ENCODE measurements at places on chromosomes 11 and 22.

- DNase-seq: no peak
Measured at GRCh38 chr11:83693306-83693992, 407.3 kb upstream of the CCDC90B start.

GRCh38 chr11:86292912-86293616 is 9.0 kb upstream of the HIKESHI start:
- no peak for DNase-seq

- DNase-seq: no peak
Measured at GRCh38 chr11:125157953-125158680, 6.4 kb upstream of the PKNOX2 start.

GRCh38 chr11:57237204-57237681 is at the start of gene APLNR:
TSS of gene APLNR (minus strand) at chr11:57237250. CDS start at chr11:57237004, 246 bp downstream.
- no peak for DNase-seq

DNA sequence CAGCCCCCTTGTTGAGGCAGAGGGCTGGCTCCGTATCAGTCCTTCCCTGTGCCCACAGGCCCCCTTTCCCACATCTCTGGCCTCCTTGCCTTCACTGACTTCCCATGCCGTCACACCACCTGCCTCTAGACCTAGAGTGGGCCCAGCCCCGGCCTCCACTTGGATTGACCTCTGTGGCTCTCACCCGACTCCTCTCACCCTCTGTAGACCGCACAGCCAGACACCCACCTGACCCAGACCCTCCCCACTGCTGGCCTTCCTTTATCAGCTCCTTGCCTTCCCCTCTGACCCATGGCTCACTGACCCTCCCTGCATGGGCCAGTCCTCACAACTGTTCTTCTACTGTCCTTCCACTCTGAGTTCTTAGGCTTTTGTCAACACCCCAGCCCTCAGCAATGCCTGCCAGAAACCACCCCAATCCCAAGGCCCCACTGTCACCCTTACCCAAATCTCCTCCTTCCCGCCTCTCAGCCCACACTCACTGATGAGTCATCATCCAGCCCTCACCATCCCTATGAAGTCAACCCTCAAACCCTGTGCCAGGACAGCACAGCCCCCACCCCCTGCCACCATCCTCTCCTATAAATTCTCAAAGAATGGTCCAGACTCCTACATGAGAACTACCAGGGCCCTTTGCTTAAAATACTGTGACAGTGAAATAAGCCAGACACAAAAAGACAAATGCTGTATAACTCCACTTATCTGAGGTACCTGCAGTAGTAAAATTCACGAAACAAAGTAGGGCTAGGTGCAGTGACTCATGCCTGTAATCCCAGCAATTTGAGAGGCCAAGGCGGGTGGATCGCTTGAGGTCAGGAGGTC is 53.4 kb downstream of the SCGB1A1 start:
- DNase-seq: no peak

- DNase-seq: no peak
Measured at GRCh38 chr11:120337355-120338106, 1.3 kb downstream of the ARHGEF12 start.

- DNase-seq: no peak
Measured at GRCh38 chr11:76701294-76702040, 30.9 kb upstream of the LRRC32 start.

DNA sequence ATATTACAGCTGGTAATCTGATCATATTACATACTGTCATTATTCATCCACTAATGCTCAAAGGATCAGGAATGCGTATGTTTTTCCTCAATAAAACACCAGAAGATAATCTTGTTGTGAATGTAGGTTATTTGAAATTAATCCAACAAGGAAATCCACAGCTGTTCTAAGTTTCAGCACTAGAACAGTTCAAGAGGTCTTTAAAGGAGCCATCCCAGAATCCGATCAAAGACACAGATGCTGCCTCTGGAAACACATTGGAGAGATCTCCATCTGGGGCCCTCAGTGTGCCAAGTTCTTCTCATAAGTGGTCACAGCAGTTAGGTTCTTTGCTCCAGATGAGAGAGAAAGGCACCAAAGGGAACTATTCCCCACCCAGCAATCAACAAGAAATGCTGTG is 1955.1 kb upstream of the RAG2 start:
- no peak for DNase-seq
